Naive thymus-derived CD8-positive, alpha-beta T cell (primary cell): ENCODE measurements at places on chromosomes 13 and 19. TPM values are rescaled to one million over a fixed set of nuclear protein-coding genes. Genes with fewer than 3 reads are reported as not detected.

The SERPINE3 gene
- not detected for polyA plus RNA-seq

The IFNL4 gene
- polyA plus RNA-seq, result 0.17 TPM

The ING1 gene
- polyA plus RNA-seq, result 10.7 TPM

The CD22 gene
- 0.46 TPM for polyA plus RNA-seq

The PGLYRP2 gene
- polyA plus RNA-seq, result 0.37 TPM

The CACNG8 gene
- polyA plus RNA-seq, result not detected

The PEG3 gene
- polyA plus RNA-seq, result not detected

The BRME1 gene
- 0.94 TPM for polyA plus RNA-seq
